Aortic smooth muscle cell (primary cell): ENCODE measurements at places on chromosomes 1 and 21. TPM values are rescaled to one million over a fixed set of nuclear protein-coding genes. Genes with fewer than 3 reads are reported as not detected.

RGS13 gene
- not detected in 2 replicates for total RNA-seq

SYT11 gene
- 80.1 and 93.3 TPM in 2 replicates for total RNA-seq

GBP4 gene
- 0.31 and 0.53 TPM in 2 replicates for total RNA-seq

FBXO44 gene
- total RNA-seq = 8.9 and 10.2 TPM in 2 replicates

WDR64 gene
- not detected in 2 replicates for total RNA-seq

OMA1 gene
- 12.8 and 17.8 TPM in 2 replicates for total RNA-seq

RIMS3 gene
- under 0.01 and 0.06 TPM in 2 replicates for total RNA-seq

RNU1-4 gene
- total RNA-seq = 565 and 1,390 TPM in 2 replicates

TNFRSF8 gene
- total RNA-seq = not detected in 2 replicates

C1QB gene
- 0.13 TPM in 1 of 2 replicates, not detected in the other for total RNA-seq

PTPN7 gene
- total RNA-seq = not detected in 2 replicates

SAMD11 gene
- total RNA-seq = 0.62 and 1.1 TPM in 2 replicates

ILDR2 gene
- total RNA-seq = under 0.01 TPM in 1 of 2 replicates, not detected in the other

SERPINC1 gene
- total RNA-seq = 0.12 and 0.13 TPM in 2 replicates

FNDC5 gene
- total RNA-seq = 0.87 and 1.2 TPM in 2 replicates

COQ8A gene
- 7.2 and 8.1 TPM in 2 replicates for total RNA-seq

ARHGEF16 gene
- 0.25 and 0.40 TPM in 2 replicates for total RNA-seq

PLD5 gene
- total RNA-seq = not detected in 2 replicates

SLAMF8 gene
- not detected in 2 replicates for total RNA-seq

KCND3 gene
- total RNA-seq = under 0.01 and 0.26 TPM in 2 replicates

SEMA6C gene
- total RNA-seq = 0.53 and 1.1 TPM in 2 replicates

OR2G6 gene
- total RNA-seq = not detected in 2 replicates

SELENBP1 gene
- 124 and 125 TPM in 2 replicates for total RNA-seq

PTGFR gene
- 30.3 and 37.7 TPM in 2 replicates for total RNA-seq

EPRS1 gene
- 187 and 204 TPM in 2 replicates for total RNA-seq

C1orf167 gene
- total RNA-seq = 0.92 and 0.99 TPM in 2 replicates

SLC25A34 gene
- 0.26 and 0.62 TPM in 2 replicates for total RNA-seq

TRIM17 gene
- 0.12 and 0.13 TPM in 2 replicates for total RNA-seq

CLCNKA gene
- not detected in 2 replicates for total RNA-seq

FAM72B gene
- 1.9 and 3.3 TPM in 2 replicates for total RNA-seq

ST7L gene
- 13.9 and 18.1 TPM in 2 replicates for total RNA-seq

RIMKLA gene
- not detected in 2 replicates for total RNA-seq

ORC1 gene
- 2.7 and 5.7 TPM in 2 replicates for total RNA-seq

ERICH3 gene
- total RNA-seq = not detected in 2 replicates

LCE3D gene
- total RNA-seq = not detected in 2 replicates

FBXO2 gene
- total RNA-seq = 0.25 and 0.26 TPM in 2 replicates

PTPN14 gene
- total RNA-seq = 23.6 and 33.4 TPM in 2 replicates
